ENCODE measurements at places on chromosomes 13 and 19. TPM values are rescaled to one million over a fixed set of nuclear protein-coding genes. Genes with fewer than 3 reads are reported as not detected.
A peak's percentile ranks its signal among the peaks of the same experiment; 100 is the strongest.

LRG1 gene
- not detected for total RNA-seq

KLF5 gene
- 0.83 TPM for total RNA-seq

DNA sequence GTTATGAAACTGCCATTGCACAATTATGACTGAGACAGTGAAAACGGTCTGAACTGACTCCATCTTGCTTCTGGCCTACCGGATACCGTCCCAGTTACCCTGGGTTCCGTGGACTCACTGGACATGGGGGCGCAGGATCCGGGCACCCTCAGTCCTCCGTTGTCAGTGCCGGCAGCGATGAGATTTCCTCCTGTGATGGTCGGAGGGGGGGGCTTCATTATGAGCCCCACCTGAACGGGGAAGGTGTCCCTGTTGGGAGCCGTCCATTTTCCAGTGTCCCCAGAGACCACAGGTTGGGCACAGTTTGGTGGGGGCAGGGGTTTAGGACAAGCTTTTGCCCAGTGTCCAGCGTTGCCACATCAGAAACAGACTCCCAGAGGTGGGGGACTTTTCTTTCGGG lies 23.4 kb downstream of the TMEM255B start:
- H3K36me3 ChIP-seq = no peaks in the 10 kb centered on the region
- DNase-seq = no peak

- peak within 1 kb of the TSS; percentile 70 for H3K4me3 ChIP-seq
- H3K27me3 ChIP-seq = no peaks in the 10 kb centered on the region
- peak within 1 kb of the TSS; percentile 83 for H3K27ac ChIP-seq
These were observed at the start of gene ZNF444 for GRCh38 chr19:56140583-56141416. Gene ZNF444 (plus strand): TSS chr19:56141287. CDS start chr19:56146912, 5,625 bp downstream.

DNA sequence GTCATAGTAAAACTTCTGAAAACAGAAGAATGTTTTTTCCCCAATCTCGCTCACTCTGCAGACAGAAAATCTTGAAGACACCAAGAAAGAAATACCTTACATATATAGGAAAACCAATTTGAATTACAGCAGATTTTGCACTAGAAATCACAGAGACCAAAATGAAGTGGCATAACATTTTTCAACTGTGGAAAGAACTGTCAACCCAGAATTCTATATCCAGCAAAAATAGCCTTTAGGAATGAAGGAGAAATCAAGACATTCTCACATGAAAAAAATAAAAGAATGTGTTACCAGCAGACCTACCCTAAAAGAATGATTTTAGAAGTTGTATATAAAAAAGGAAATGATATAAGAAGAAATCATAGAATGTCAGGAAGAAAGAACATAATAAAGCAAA lies 28.7 kb downstream of the CCDC122 start:
- no peak overlapping the region for H3K27ac ChIP-seq
- no peak for DNase-seq
- peaks cover 3% of the 10 kb centered on the region for H3K4me1 ChIP-seq
- H3K4me3 ChIP-seq = no peak overlapping the region
- H3K36me3 ChIP-seq = no peaks in the 10 kb centered on the region

- H3K4me3 ChIP-seq = no peak overlapping the region
- peaks cover 2% of the 10 kb centered on the region for H3K36me3 ChIP-seq
- peak; percentile 97 for DNase-seq
- no peaks in the 10 kb centered on the region for H3K27me3 ChIP-seq
- H3K4me1 ChIP-seq = peaks cover 8% of the 10 kb centered on the region
These were observed 4.9 kb upstream of the GIPC3 start for GRCh38 chr19:3580156-3580934.

DNA sequence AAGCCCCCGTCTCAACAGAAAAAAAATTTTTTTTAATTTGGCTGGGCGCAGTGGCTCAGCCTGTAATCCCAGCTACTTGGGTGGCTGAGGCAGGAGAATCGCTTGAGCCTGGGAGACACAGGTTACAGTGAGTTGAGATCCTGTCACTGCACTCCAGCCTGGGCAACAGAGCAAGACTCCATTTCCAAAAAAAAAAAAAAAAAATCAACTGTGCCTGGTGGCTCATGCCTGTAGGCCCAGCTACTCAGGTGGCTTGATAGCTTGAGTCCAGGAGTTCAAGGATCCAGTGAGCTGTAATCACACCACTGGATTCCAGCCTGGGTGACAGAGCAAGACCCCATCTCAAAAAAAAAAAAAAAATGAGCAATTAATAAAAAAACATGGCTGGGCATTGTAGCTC lies 1.3 kb upstream of the DOHH start:
- H3K27me3 ChIP-seq = no peaks in the 10 kb centered on the region
- H3K27ac ChIP-seq = no peak overlapping the region
- H3K4me1 ChIP-seq = peaks cover 8% of the 10 kb centered on the region
- no peak for DNase-seq
